ENCODE measurements at places on chromosomes 3 and 15.

GRCh38 chr3:49566312-49566711, 12.0 kb downstream of the BSN start:
- DNase-seq = no peak

DNA sequence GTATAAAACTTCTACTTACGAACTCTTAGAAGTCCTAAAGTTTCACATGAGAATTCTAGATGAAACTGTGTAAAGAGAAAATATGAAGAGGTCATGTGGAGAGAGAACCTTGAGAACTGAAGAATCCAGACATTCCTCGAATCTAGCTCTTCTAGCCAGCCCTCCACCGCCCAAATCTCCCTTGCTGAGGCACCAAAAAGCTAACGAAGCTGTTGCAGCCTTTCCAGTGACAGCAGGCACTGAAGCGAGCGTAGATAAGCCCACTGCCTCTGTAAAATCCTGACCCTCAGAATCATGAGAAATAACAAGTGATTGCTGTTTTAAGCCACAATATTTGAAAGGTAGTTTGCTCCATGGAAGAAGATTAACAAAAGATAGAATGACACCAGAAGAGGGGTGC, 134.0 kb downstream of the GOLGA6L6 start:
- DNase-seq = no peak

DNA sequence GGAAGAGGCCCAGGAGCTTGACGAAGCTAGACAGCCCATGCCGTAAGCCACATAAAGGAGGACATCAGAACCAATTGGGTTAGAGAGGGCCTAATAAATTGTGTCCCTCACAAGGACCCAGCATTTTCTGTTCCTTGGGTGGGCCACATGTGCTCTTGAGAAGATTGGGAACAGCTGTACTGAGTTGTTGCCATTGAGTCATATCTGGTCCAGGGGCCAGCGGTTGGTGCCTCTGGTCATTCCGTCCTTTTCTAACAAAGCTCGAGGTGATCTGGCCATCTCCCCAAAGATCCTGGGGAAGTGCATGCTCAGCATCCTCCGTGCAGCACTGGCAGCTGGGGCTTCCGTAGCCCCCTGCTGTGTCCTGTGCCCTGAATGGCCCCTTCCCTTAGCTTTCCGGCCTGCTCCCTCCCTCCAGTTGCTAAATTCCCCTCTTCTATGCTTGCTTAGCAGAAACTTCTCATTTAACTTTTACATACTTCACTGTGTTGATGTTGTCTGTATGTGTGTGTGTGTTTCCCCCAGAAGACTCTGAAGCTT, 73.0 kb downstream of the EEFSEC start:
- no peak for DNase-seq

DNA sequence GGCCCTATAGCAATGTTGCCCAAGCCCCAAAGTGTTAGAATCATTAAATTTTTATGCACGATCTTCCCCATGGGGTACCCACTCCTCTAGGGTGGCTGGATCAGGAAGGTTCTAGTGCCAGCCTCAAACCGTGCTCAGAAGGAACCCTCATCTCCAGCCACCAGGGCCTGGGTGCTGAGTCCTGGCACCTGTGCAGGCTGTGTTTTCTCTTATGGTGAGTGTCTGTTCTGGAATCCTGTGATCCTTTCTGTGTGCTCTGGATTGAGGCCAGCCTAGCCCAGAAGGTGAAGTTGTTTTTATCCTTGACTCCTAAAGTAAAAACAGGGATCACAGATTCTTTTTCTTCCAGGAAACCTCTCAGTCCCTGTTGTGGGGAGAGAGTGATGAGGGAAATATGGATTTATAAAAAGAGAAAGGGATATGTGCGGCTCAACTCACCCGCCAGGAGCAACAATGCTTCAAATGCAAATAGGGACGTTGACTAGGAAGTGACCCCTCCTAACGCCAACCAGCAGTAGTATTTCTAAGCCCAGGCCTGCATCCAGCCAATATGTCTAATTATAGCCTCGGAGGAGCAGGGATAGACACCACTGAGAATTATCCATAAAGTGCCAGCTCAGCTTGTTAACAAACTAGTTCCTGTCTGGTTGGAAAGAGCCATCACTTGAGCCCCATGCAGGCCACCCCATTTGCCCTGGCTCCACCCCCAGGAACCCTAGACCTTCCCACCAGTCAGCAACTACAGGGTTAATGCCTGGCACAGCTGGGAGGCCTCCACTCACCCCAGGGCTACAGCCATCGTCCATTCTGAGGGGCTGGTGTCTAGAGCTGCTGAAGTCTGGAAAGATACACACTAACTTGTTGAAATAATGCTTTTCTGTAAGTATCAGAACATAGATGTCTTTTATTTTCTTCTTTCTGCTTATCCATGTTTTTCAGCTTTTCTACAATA, 513.5 kb upstream of the PROK2 start:
- DNase-seq = no peak

DNA sequence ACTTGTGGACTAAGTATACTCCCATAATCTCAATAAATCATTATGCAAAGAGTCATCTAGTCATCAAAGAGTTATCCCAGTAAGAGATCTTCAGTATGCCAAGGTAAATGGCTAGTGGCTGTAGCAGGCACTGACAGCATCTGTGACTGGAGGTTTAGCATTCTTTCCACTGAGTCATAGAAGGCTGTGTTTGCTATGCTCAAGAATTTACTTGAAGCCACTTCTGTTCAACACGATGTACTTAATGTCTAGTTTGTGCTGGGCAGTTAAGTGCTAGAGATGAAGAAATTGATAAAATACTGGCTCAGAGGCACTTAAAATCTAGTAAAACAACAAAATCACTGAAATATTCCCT, 13.0 kb downstream of the ZBED2 start:
- DNase-seq = no peak

Data from NCI-H526 (cell line).